ENCODE measurements at places on chromosomes 4 and X. TPM values are rescaled to one million over a fixed set of nuclear protein-coding genes. Genes with fewer than 3 reads are reported as not detected.

ADH1A gene
- total RNA-seq: not detected

ATP1B4 gene
- not detected for total RNA-seq

MAP3K15 gene
- not detected for total RNA-seq

VSIG4 gene
- total RNA-seq: 7.5 TPM

WAS gene
- total RNA-seq: 6.8 TPM

Measured in transverse colon (tissue), 4 donors.